ENCODE measurements at places on chromosomes 1 and 21. TPM values are rescaled to one million over a fixed set of nuclear protein-coding genes. Genes with fewer than 3 reads are reported as not detected.

The ESRRG gene
- total RNA-seq, result 0.16 TPM

GRCh38 chr1:199410462-199410861 is 617.0 kb upstream of the NR5A2 start:
- DNase-seq, result no peak

GRCh38 chr1:31238986-31239613 is 587 bp downstream of the NKAIN1 start:
- DNase-seq, result no peak

DNA sequence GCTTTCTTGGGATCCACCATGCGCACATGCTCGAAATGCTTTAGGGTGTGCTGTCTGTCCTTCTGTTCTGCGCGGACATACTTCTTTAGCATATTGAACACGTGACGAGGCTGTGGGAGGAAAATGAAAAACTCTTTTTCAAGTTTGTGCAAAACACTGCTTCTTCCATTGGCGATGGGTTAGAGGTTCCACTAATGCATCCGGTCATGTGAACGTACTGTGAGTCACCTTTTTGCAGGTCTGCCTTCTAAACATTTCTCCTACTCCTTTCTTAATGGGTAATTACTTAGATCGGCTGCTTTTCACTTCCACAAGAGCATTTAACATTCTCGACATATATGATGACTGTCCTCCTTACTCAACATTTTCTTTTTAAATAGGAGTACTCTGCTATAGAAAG is 214.9 kb downstream of the APP start:
- no peak for DNase-seq

- DNase-seq, result no peak
Measured at GRCh38 chr21:39009587-39010225, 173.5 kb downstream of the PSMG1 start.

- no peak for DNase-seq
Measured at GRCh38 chr1:65317866-65318653, 8.7 kb downstream of the DNAJC6 start.

- no peak for DNase-seq
Measured at GRCh38 chr1:172108161-172108893, 267.0 kb downstream of the DNM3 start.

DNA sequence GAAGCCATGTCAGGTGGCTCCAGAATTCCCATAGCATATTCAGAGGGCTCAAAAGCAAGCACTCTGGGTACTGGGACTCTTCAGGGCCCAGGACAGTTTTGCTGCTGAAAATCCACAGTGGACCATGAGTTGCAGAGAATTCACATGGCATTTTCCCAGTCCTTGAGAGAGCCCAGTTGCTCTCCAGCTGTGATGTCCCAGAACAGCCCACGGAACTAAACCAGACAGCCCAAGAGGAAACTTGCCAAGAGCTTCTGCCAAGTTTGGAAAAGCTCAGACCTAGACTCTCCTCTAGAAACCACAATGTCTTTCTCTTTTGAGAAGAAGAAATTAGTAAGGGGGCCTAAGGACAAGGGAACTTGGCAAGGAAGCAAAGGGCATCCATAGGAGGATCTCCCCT is 69.4 kb downstream of the RGS2 start:
- DNase-seq, result no peak
